Left cardiac atrium (tissue), 4 donors: ENCODE measurements at places on chromosomes 6 and 20. TPM values are rescaled to one million over a fixed set of nuclear protein-coding genes. Genes with fewer than 3 reads are reported as not detected.

- no peak for DNase-seq
Observed at GRCh38 chr6:50270415-50270814, 220.7 kb upstream of the DEFB112 start.

DNA sequence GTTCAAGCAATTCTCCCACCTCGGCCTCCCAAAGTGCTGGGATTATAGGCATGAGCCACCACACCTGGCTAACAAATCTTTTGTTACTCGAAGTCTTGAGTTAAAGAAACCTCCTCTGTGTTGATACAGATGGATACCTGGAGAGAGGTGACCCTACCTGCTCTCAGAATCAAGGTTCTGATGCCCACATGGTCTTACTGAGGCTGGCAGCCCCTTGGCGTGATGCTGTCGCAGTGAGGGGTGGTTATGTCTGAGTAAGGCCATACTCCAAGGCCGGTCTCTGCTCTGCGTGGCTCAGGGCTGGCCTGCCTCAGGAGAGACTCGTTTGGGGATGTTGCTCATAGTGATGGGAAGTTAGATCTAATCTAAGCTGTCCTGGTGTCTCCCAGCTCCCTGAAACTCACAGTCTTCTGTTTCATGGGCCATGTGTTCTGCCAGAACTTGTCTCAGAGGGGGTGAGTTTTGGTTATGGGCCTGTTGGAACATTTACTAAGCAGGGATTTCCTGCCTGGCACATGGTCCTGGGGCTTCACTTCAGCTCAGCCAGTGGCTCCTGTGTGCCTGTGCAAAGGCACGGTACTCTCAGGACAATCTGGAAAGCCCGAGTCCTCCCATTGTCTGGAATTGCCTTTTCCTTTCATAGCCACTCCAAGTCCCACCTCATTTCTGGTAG, 17.5 kb upstream of the TRAF3IP2 start:
- DNase-seq = peak; percentile 33

DNA sequence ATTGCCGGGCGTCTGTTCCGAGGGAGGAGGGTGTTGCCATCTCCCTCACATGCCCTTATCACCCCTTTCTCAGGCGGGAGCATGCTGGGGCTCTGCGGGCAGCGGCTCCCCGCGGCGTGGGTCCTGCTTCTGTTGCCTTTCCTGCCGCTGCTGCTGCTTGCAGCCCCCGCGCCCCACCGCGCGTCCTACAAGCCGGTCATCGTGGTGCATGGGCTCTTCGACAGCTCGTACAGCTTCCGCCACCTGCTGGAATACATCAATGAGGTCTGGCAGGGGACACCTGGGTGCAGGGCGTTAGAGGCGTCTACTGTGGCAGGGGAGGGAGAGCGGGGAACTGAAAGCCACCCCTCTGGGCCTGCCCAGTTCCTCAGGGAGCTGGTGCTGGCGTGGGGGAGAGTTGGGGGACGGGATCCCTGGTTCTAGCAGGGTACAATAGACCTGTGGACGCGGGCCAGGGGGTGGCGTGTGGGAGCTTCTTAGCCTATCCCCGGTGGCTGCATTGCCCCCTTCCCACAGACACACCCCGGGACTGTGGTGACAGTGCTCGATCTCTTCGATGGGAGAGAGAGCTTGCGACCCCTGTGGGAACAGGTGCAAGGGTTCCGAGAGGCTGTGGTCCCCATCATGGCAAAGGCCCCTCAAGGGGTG, 697 bp downstream of the PPT2 start:
- peak; percentile 72 for DNase-seq

Gene SNAP25
- total RNA-seq = 0.97 TPM

Gene TNF
- 0.92 TPM for total RNA-seq
